ENCODE measurements at places on chromosomes 4 and X.

DNA sequence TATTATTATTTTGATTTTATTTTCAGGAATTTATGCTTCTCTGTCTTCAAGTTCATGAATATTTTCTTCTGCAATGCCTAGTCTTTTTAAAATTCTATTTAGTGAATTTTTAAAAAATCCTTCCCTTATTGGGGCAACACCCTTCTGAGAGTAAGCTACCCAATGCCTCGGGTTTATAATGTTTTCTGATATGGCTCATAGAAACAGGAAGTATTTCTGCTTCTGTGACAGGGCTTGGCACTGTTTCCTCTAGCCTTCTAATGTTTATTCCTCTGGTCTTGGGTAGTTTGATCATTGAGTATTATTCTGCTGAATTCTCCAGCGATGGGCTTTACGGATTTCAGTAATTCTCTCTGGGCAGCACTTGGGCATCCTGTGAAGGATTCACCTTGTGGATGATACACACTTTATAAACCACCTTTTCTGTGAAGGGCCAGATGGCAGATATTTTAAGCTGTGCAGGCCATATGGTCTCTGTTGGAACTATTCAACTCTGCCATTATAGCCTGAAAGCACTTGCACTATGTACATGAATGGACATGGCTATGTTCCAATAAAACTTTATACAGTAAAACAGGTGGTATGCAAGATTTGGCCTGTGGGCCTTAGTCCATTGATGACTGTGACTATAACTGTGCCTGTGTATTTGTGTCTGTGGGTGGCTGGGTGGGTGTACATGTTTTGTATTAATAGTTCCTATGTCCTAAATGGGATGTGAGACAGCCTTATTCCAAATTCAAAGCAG, 95.9 kb upstream of the FAT1 start:
- DNase-seq = no peak

GRCh38 chr4:107705742-107706556, 14.1 kb downstream of the PAPSS1 start:
- DNase-seq = no peak

DNA sequence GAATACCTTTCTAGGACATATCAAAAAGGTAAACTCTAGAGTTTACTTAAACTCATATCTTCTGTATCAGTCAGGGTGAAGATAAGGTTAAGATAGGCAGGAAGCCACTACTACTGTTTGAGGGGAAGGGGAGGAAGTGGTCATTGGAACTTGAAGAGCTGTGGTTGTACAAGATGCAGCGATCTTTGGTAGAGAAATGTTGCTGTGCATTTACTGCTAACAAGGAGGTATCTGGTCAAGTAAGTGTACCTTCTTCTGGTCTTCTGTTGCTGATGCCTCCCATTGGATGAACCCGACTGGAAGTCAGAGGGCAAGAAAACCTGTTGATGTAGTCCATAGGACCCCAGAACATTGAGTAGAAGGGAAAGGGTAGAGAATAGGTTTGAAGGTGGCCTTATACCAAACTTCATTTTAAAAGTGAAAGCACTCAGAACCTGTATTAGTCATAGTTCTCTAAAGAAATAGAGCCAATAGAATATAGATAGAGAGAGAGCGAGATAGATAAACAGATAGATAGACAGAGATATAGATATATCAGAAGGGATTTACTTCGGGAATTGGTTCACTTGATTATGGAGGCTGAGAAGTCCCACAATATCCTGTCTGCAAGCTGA, 47.9 kb upstream of the TSPAN5 start:
- no peak for DNase-seq

DNA sequence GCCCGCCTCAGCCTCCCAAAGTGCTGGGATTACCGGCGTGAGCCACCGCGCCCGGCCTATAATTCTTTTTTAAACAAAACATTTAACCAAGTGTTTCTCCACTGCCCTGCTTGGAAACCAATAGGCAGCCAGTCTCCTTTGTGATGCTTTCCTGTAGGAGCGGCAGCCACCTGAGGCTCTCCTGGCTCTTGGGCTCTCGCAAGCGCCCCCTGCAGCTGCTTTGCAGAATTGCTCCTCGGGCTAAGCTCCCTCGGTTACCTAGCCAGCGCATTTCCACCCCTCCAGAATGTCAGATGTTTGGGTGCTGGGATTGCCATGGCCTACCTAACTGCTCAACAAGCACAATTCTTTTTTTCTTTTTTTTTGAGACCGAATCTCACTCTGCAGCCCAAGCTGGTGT, 7.7 kb downstream of the S100P start:
- DNase-seq = peak; percentile 77

GRCh38 chr4:111854494-111855087, 290.7 kb upstream of the FAM241A start:
- DNase-seq = peak; percentile 37

DNA sequence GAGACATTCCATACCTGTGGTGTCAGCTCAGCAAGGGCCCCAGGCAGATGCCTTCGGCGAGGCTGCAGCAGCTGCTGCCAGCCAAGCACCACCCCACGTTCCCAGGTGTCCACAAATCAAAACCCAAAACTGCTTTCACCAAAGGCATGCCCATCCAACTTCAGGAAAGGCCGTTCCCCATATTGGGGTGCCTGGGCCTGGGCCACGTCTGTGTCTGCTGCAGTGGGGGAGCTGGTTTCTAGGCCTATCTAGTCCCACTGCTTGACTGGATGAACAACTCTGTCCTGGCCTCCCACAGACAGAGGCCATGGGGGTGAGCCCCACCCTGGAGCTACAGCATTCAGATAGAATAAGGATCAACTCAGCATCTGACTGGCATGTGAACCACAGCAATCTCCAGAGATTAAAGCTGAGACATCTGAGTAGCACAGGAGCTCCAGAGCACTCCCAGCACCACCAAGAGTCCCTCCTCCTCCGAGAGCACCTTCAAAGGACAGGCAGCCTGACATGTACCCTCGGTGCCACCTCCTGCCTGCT, 37.0 kb downstream of the NAT8L start:
- no peak for DNase-seq

- DNase-seq = no peak
Observed at GRCh38 chrX:149151805-149152757, 353.0 kb downstream of the IDS start.

GRCh38 chr4:144531841-144532240, 114.1 kb upstream of the HHIP start:
- DNase-seq = no peak

DNA sequence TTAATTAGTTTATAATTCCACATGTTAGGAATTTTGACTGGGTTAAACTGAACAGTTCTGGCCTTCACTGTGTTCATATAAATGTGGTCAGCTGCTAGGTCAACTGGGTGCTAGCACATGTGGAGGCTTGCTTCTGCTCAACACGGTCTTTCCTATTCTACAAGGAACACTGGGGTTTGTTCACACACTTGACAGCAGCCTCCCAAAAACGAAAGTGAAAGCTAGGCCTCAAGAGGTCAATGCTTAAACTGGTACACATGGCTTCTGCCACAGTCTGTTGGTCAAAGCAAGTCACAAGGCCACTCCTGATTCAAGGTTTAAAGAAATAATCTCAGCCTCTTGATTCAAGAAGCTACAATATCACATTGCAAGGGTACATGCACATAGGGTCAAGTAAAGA, 126.5 kb downstream of the QDPR start:
- peak; percentile 8 for DNase-seq

DNA sequence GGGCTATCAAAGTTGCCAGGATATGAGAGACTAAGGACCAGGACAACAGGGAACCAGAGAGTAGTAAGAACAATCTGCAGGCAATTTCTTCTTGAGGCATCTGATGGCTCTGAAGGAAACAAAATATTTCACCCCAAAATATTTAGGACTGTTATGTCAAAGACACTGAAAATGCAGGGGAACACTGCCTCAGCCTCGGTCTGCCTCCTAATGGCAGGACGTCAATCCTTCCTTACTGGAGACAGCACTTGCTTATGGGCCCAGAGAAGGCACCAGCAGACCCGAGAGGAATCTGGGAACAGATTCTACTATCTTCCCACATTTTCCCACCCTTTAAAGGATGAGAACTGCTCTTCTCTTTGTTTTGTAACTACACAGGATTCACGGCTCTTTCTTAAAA, 23.3 kb downstream of the RNF150 start:
- no peak for DNase-seq

DNA sequence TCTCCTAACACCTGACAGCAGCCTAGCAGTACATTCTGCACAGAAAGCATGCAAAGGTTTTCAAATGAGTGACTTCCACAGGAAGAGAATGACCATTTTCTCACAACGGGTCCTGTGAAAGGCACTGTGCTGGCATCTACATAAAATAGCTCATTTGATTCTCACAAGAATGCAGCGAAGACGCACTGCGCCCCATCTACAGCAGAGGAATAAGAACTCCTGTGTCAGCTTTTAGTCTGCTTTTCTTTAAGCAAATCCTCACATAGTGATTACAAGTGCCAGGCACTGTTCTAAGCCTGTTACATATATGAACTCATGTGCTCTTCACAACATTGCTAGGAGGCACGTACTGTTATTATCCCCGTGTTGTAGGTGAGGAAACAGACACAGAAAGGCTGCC, 62.5 kb downstream of the AFAP1 start:
- DNase-seq = no peak

DNA sequence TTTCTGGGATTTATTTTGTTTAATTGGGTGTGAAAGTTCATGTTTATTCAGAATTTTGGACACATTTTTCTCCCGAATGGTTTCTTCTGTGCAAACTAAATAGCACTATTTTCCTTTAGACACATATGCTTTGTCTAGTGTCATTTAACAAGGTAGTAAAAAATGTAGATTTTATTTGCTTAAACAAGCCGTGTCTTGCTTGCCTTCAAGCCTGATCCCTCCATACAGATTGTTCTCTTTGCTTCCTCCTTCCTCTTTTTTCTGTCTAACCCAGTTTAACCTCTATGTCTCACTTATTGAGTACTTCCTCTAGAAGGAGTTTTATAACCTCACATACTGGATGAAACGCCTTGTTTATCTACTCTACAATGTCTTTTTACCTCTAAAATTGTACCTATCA, 211.8 kb downstream of the NPFFR2 start:
- no peak for DNase-seq

DNA sequence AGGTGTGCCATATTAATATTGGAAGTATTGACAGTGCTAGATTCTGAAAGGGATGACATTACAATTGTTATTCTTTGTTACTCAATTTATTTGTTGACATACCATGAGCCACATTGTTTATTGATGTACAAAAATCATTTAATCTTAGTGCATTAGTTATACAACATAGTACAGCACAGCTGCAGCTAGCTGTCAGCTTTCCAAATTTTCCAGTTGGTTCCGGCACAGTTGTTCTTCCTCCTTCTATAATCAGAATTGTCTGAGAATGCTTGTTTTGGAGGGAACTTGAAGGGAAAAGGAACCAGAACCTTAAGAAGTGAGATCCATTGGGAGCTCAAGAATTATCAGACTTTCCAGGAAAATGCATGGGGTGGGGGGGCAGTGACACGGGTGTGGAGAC, 281.4 kb downstream of the ZIC3 start:
- DNase-seq = no peak

GRCh38 chrX:96729053-96729452, 44.4 kb downstream of the DIAPH2 start:
- no peak for DNase-seq

- DNase-seq = no peak
Observed at GRCh38 chr4:37561803-37562207, 124.4 kb downstream of the RELL1 start.

GRCh38 chrX:18985186-18985435, 1.2 kb upstream of the PHKA2 start:
- DNase-seq = no peak

GRCh38 chrX:102832661-102833060, 104.4 kb upstream of the RAB40AL start:
- no peak for DNase-seq

DNA sequence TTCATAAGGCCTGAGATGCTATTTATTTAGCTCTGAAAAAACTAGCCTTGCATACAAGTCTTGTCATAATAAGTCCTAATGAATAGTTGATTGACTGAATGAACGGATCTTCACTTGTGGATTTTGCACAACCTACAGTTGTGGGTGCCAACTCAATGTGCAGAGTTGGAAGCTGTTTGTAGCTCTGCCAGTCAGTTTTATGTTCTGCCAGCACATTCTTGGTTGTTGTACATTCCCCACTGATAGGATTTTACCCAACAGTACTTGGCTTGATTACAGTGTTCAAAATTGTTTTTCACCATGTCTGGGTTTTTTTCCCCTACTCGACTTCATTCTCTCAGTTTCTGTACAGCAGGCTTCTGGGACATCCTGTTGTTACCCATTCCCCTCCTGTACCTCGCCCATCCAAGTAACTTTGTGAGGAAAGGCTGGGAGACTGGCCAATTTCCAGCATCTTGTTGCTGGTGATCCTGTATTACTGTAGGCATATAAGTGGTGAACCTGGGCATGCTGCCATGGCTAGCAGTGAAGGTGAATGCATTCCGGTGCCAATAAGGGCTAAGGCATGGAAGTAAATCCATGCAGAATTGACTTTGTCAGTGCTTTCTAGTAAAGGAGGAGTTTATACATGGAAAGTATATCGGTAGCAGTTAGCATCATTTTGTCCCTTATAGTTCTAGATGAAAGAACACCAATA, 22.8 kb downstream of the IL1RAPL1 start:
- no peak for DNase-seq

- DNase-seq = no peak
Observed at GRCh38 chrX:66919280-66919832, 280.5 kb upstream of the EDA2R start.

DNA sequence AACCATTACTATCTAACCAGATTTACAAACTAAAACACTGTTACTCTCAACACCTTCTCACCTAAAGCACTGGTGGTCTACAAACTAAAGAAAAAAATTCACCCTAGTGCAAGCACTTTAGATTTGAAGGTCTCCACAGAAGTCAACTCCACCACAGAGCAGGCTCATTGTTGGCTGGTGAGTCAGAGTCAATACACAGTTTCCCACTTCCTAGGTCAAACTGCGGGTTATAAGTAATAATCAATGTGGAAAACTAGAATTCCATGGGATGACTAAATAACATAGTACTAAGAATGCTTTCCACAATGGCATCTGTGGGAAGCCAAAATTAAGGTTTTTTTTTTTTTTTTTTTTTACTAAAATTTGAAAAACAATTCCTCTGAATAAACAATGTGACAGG, 191.8 kb downstream of the PDGFC start:
- no peak for DNase-seq

DNA sequence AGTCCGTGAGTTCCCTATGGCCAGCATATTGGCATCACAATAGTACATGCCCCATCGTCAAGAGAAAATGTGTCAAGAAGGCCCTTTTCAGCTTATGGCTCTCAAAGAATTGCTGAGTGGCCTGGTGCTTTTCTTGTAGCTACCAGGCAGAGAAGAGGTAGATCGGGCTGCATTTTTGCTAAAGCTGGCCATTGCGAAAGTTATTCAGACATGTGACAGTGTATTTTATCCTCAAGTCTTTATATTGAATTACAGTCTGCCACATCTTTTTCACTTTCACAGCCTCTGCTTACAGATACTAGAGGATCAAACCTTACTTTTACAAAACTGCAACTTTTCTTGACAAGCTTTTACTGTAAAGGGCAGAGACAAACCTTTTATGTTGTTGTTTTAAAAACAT, 261.5 kb upstream of the IGFBP7 start:
- DNase-seq = no peak

GRCh38 chr4:184248216-184248615, 30.5 kb upstream of the ENPP6 start:
- DNase-seq = no peak
